ENCODE measurements at places on chromosomes 7 and 10.
A peak's percentile ranks its signal among the peaks of the same experiment; 100 is the strongest.

DNA sequence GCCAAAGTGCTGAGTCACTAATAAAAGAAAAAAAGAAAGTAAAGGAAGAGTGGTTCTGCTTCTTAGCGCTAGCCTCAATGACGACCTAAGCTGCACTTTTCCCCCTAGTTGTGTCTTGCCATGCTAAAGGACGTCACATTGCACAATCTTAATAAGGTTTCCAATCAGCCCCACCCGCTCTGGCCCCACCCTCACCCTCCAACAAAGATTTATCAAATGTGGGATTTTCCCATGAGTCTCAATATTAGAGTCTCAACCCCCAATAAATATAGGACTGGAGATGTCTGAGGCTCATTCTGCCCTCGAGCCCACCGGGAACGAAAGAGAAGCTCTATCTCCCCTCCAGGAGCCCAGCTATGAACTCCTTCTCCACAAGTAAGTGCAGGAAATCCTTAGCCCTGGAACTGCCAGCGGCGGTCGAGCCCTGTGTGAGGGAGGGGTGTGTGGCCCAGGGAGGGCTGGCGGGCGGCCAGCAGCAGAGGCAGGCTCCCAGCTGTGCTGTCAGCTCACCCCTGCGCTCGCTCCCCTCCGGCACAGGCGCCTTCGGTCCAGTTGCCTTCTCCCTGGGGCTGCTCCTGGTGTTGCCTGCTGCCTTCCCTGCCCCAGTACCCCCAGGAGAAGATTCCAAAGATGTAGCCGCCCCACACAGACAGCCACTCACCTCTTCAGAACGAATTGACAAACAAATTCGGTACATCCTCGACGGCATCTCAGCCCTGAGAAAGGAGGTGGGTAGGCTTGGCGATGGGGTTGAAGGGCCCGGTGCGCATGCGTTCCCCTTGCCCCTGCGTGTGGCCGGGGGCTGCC lies at the start of gene IL6:
Gene IL6, plus strand, starts transcription at position 294 of the 807 bp plus-strand sequence. Its CDS starts 63 bp downstream, at position 357.
- peak; percentile 23 for DNase-seq

- no peak for DNase-seq
These were observed 17.7 kb upstream of the C10orf67 start for GRCh38 chr10:23362069-23362830.

GRCh38 chr10:129033340-129033739 lies 433.7 kb upstream of the MGMT start:
- no peak for DNase-seq

DNA sequence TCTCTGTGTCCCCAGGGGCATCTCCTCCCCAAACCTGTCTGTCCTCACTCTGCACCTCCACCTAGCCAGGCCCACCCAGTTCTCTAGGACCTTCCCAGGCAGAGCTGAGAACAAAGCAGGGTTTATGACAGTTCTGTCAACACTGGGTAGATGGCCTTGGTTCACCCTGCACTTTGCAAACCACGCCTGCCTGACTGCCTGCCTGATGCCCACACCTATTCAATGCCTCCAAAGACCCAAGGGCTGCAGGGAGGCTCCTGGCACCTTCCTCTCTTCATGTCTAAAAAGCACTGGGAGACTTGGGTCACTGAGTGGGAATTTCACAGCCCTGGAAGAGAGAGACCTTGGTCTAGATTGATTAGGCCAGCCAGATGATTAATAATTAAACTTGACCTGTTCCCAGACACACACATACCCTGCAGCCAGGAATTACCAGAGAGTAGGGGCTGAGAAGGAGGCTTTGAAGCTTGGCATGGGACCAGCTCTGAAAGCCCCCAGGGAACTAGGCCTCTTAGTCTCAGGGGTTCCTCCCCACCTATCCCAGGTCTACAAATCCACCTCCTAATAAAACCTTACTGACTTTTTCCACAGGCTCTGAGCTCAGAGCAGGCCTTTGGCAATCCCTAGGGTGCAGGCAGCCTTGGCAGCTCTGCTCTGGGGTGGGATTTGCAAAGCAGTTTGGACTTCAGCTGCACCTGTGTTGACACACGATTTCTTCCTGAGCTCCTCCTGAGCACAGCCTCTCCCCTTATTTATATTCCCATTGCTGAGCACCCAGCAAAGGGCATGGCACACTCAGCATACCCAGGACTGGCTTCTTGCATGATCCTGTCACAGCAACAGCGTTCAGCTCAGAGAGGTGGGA lies 25.7 kb upstream of the PDCD4 start:
- no peak for DNase-seq

GRCh38 chr7:269721-270120 lies 20.2 kb upstream of the FOXL3 start:
- no peak for DNase-seq

GRCh38 chr7:155298288-155298833 lies 683 bp downstream of the INSIG1 start:
- DNase-seq, result no peak

- DNase-seq, result no peak
These were observed 3.5 kb downstream of the SKIDA1 start for GRCh38 chr10:21521751-21522533.

DNA sequence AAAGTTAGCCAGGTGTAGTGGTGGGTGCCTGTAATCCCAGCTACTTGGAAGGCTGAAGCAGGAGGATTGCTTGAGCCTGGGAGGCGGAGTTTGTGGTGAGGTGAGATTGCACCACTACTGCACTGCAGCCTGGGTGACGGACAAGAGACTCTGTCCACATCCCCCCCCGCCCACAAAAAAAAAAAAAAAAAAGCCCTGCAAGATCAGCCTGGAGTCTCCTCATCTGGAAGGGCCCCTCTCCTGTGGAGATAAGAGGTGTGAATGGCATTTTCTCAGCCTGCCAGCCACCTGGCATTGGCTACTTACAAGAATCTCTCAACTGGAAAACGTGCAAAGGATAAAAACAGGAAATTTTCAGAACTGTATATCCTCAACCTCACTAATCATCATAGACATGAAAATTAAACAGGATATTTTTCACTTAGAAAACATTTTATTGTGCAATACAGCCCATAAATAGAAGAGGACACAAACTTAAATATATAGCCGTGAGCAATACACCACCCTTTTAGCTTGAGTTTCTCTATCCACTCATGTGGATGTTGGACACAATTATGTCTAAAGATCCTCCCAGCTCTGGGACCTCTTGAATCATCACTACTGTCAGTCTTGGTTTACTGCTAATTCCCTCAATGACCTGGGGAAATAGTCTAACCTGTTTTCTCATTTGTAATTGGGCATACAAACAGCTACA lies 11.3 kb upstream of the TSPAN15 start:
- no peak for DNase-seq
